Cardiac septum (tissue), 1 donor: ENCODE measurements at places on chromosomes 4 and X.

DNA sequence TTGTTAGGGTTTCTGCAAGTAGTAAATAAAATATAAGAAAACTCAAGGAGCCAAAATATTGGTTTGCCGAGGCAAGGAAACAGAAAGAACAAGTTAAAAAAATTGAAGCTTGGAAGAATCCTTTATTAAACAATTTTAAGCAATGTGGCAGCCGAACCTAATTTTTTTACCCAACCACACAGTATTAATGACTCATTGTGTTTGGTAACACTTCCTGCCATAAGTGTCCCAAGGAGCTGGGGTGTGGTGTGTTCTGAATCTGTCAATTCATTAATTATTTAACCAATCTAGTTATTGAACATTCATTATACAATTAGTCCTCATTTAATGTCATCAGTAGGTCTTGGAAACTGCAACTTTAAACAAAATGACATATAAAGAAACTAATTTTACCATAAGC, 19.3 kb upstream of the CPE start:
- DNase-seq: no peak

DNA sequence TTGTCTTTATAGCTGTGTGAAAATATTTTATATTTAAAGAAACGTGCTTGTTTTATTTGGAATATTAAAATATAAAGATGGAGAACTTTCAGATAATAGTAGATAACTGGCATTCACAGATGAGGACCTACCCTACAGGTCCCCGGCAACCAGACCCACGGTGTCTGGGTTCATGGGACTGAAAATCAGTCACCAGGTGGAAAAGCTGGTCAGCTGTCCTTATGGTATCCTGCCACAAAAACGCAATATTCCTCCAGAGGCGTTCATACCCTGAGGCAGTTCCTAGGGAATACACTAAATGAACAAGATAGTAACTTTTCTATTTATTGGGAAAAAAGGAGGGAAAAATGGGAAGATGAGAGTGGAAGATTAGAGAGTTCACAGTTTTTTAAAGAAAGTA, 1.2 kb downstream of the TLR6 start:
- no peak for DNase-seq

- no peak for DNase-seq
These were observed 116.5 kb downstream of the FAM13A start for GRCh38 chr4:88940506-88940905.

DNA sequence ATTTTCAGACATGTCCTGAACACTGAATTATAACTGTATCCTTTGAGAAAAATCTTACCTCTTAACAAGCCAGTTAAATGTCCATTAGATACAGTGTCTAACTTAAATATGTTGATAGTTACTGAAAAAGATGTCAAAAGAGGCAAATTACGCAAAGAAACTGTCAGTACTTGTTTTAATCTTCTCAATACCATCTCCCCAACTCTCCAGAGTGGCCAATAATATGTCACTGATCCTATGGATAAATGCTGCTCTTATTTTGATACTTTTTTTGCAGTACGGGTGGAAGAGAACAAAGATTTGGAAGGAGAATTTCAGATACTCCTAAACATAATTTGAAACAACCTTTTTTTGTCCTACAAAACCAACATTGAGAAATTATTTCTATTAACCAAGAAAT, 192.7 kb downstream of the CBR4 start:
- DNase-seq: no peak

DNA sequence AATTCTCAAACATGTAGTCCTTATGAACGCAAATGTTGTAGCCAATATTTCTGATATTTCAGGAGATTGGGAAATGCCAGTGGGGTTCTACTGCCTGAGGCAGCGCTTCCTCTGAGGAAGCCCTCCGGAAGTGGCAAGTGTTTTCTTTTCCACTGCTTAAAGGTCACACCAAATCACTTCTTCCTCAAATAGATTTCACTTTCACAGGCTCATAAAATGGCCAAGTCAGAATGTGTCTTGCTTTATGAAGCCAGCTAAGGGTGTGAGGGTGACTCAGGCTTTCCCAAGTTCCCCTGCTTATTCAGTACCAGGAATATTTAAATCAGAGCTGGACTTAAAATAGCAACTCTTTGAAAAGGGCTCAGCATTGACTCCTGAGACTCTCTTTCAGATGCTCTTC, 514.2 kb upstream of the DIPK2B start:
- no peak for DNase-seq

GRCh38 chr4:37602454-37603069, 83.6 kb downstream of the RELL1 start:
- no peak for DNase-seq

GRCh38 chr4:77159806-77160205, 2.8 kb downstream of the CCNG2 start:
- no peak for DNase-seq

GRCh38 chrX:136328933-136329332, 28.2 kb downstream of the ADGRG4 start:
- no peak for DNase-seq

- DNase-seq: no peak
These were observed 495.7 kb downstream of the RAPGEF2 start for GRCh38 chr4:159598602-159599001.

DNA sequence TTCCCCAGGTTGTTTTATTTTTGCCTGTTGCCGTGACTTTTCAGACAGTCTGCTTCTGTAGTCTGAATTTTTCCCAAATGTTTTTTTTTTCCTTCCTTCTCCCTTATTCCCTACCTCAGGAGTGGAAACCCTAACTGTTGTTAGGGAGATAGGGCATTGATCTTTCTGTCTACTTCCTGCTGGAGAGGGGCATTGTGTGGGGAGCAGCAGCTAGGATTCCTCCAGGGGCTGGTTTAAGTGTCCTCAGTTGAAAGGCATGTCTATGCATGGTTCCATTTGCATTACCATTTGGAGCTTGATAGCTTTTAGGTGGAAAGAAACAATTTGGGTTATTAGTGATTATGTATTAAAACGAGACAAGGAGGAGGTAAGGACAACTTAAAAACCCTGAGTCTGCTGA, 383.9 kb downstream of the DCAF12L2 start:
- no peak for DNase-seq

- peak; percentile 92 for DNase-seq
These were observed 572 bp downstream of the USP53 start for GRCh38 chr4:119212964-119213606.

- DNase-seq: no peak
These were observed 273.9 kb downstream of the AFF2 start for GRCh38 chrX:148774276-148774675.

GRCh38 chr4:68349649-68350360, at the start of gene YTHDC1:
YTHDC1 (minus strand) TSS chr4:68350090; CDS start chr4:68349753, 337 bp downstream.
- peak; percentile 98 for DNase-seq

GRCh38 chr4:77156912-77157858, at the start of gene CCNG2:
CCNG2 (plus strand) TSS chr4:77157207; CDS start chr4:77158533, 1,326 bp downstream.
- DNase-seq: no peak

DNA sequence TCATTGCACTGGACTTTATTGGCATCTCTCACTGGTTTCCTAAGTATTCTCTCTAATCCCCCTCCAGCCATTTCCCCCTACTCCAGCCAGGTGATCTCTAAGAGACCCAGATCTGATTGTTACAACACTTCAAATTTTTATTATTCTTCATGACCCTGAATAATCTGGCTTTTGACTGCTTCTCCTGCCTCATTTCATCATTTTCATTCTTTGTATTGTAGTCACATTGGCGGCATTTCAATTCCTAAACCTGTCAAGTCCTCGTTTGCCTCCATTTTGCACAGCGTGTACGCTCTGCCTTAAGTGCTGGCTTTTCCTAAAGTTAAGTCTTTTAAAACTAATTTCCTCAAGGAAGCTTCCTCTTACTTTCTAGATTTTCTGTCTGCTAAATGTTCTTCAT, 31.6 kb downstream of the UBE2K start:
- DNase-seq: no peak

DNA sequence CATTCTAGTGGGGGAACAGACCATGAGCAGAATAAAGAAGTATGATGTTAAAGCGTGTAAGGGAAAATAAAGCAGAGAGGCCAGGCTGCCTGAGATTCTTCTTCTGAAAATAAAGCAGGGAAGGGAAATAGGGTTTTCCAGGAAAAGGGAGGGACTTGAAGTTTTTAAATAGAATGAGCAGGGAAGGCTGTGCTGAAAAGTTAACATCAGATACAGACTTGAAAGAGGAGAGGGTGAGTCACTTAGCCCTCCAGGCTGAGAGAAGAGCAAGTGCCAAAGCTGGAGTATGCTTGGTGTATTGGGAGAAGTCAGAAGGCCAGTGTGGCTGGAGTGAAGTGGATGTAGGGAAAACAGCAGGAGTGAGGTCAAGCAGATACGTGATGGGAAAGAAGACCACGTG, 10.0 kb upstream of the PLK4 start:
- DNase-seq: no peak

DNA sequence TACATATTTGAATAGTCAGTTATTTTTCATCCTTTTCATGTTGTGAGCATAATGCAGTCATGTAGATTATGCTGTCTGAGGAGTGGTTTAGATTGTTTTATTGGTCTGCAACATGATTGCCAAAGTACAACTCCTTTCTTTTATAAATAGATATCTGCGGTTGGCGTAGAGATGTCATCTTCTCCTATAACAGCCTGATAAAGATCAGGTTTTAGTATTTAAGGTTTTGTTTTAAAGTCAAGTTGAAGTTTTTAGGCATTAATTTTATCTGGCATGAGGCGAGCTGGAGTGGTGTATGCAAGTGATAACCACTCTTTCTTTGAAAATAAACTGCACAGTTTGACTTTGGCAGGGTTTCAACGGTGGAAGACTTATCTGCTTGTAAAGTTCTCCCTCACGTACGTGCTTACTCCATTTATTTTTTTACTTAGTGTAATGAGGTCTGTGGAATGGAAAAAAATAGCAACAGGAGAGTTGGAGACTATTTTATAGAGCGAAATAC, 126.3 kb downstream of the FBXO8 start:
- no peak for DNase-seq

DNA sequence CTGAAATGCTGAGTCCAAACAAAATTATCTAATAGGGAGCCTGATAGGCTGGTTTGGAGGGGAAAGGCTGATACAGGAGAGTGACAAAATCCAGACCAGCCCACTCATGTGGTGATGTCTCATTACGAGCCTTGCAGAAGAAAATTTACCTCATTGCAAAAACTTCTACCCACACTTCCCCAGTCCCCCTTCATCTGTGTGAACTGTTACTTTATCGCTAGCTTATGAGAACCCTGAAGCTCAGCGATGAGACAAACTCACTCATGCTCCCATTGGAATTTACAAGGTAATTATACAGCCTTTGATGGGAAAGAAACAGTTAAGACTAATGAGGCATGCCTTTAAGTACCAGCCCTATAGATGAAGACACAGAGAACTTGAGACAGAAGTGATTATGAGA, 76.1 kb downstream of the ARHGAP6 start:
- DNase-seq: no peak

- DNase-seq: no peak
These were observed 290.2 kb downstream of the CAMK2D start for GRCh38 chr4:113471146-113471860.

- DNase-seq: no peak
These were observed 296.3 kb downstream of the GALNTL6 start for GRCh38 chr4:172109466-172109865.

DNA sequence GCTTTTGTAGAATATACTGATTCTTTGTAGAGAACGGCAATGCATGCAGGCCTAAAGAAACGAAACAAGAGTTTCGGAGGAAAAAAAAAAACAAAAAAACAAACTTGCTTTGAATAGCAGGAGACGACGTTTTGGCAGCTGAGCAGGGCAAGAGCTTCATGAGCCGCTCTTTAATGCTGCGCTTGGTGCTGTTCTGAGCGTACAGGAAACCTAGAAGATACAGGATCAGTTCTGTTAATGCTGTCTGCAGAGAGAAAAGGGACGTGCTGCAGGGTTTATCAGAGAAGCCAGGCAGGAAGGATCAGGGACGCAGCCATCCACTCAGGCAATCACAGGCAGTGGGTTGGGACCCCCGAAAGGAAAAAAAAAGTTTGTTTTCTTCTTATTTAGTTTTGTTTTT, 182.2 kb downstream of the PACRGL start:
- no peak for DNase-seq

GRCh38 chr4:4776934-4777333, 82.5 kb upstream of the MSX1 start:
- DNase-seq: no peak

DNA sequence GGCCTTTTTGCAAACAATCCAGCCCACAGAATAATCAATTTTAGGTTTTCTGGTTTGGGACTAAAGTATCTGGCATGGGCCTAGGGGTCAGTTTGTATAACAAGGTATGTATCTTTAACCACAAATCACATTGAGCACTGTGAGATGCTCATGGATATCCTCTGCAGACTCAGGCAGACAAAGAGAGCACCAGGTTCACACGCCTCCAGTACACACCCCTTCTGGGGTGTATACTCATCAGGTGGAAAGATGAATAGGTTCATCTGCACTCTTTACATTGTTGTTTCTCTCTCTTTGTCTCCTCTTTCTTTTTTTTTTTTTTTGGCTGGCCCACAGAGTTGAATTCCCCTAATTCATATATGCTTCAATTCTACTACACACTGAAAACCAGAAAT, 21.1 kb downstream of the TEC start:
- DNase-seq: no peak

DNA sequence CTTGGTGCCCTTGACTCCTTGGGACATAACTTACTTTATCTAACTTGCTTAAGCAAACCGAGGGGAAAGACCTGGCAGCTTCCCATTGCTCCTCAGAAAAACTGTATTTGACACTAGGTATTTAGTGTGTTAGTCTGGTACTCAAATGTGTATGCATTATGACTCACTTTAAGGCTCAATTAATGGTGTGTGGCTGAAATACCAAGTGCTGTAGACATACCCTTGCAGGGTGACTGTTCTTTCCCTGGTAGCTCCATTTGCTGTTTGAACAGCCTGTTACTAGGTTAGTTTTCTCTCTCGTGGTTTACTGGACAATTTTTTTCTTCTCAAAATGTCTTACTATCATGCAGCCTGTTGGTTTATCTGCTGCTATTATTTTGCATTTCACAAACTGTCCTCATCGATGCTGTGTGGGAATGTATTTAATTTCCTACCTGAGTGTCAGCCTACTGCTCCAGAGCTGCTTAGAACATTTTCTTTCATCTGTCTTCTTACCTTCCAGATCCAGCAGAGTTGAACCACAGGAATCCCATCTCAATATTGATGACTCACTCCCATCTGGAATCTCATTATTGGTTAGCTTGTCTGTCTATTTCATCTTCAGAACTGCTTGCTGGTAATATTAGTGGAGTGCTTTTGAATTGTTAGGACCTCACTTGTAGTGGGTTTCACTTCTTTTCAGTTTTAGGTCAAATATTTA, 158.0 kb upstream of the FAT1 start:
- no peak for DNase-seq

GRCh38 chr4:138404251-138404650, 162.1 kb upstream of the SLC7A11 start:
- no peak for DNase-seq

GRCh38 chr4:85565761-85566480, 91.0 kb downstream of the ARHGAP24 start:
- DNase-seq: no peak

- DNase-seq: no peak
These were observed 186.9 kb downstream of the LRBA start for GRCh38 chr4:150828159-150828558.

DNA sequence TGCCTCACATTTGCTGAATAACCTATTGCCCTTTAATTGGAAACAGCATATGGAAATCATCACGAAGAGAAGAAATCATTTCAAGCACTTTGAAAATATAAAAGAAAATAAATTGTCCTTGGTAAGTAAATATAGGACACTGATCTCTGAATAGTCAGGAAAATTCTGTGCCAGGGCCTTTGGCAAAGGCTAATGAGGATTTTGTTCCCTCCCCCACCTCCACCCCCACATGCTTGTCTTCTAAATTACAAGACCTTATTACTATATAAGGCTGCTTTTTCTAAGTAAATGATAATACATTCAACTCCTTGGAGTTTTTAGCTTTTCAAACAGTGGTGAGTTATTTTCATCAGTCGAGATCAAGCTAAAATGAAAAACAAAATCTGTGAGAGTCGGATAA, 15.8 kb downstream of the SYNPO2 start:
- no peak for DNase-seq
